Upper lobe of right lung (tissue), 1 donor: ENCODE measurements at places on chromosomes 2 and 18. TPM values are rescaled to one million over a fixed set of nuclear protein-coding genes. Genes with fewer than 3 reads are reported as not detected.

The ANKRD62 gene
- total RNA-seq = 0.12 TPM

The IL1RL1 gene
- total RNA-seq = 46.5 TPM

The G6PC2 gene
- not detected for total RNA-seq

The PLGLB1 gene
- 3.3 TPM for total RNA-seq

The DYSF gene
- 37.7 TPM for total RNA-seq

- H3K4me3 ChIP-seq = no peak overlapping the region
- H3K27me3 ChIP-seq = peaks cover 6% of the 10 kb centered on the region
- DNase-seq = peak; percentile 81
- no peaks in the 10 kb centered on the region for H3K36me3 ChIP-seq
These were observed 6.0 kb upstream of the GPR45 start for GRCh38 chr2:105235388-105236059.
